ENCODE measurements at places on chromosomes 4 and X.

GRCh38 chr4:98341309-98341708, 80.1 kb downstream of the RAP1GDS1 start:
- no peak for DNase-seq

GRCh38 chr4:98113012-98113411, 30.3 kb downstream of the STPG2 start:
- DNase-seq = no peak

GRCh38 chr4:82458729-82459128, 28.3 kb downstream of the ENOPH1 start:
- DNase-seq = no peak

DNA sequence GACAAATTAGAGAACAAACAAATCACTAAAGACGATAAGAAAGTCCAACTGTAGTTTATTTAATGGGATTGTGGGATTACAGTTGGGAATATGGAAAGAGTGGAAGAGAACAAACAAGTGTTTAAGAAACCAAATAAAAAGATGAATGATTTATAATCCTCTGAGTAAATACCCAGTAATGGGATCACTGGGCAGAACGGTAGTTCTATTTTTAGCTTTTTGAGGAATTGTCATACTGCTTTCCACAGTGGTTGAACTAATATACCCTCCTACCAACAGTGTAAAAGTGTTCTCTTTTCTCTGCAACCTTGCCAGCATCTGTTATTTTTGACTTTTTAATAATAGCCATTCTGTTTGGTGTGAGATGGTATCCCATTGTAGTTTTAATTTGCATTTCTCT, 15.0 kb downstream of the C4orf51 start:
- DNase-seq = no peak

- no peak for DNase-seq
Observed at GRCh38 chr4:64559571-64559970, 150.3 kb upstream of the TECRL start.

- no peak for DNase-seq
Observed at GRCh38 chrX:120452131-120452530, 17.0 kb downstream of the LAMP2 start.

GRCh38 chrX:150848914-150849365, 49.5 kb downstream of the CD99L2 start:
- no peak for DNase-seq

DNA sequence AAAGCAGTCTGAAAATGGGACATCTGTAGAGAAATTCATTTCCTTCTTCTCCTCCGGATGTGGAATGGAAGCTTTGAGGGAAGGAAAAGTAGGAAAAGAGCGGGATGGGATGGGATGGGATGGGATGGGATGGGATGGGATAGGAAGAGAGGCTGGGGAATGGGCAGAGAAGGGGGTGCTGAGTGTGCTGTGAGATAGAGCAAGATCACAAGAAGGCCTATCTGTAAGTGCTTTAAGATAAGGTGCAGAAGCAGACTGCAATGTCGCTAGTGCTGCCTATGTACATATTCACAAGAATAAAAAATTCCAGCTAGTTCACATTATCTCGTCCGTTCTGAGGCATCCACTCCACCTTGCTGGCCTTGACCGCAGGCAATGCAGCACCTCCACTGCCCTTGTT, 86.2 kb downstream of the IRF2 start:
- DNase-seq = no peak

GRCh38 chr4:142913461-142914030, 67.4 kb upstream of the INPP4B start:
- DNase-seq = no peak

- DNase-seq = no peak
Observed at GRCh38 chrX:4451591-4451990, 738.1 kb upstream of the PRKX start.

GRCh38 chrX:69119122-69119521, 46.1 kb downstream of the PJA1 start:
- DNase-seq = no peak

GRCh38 chr4:26807330-26807729, 53.3 kb upstream of the STIM2 start:
- DNase-seq = no peak

DNA sequence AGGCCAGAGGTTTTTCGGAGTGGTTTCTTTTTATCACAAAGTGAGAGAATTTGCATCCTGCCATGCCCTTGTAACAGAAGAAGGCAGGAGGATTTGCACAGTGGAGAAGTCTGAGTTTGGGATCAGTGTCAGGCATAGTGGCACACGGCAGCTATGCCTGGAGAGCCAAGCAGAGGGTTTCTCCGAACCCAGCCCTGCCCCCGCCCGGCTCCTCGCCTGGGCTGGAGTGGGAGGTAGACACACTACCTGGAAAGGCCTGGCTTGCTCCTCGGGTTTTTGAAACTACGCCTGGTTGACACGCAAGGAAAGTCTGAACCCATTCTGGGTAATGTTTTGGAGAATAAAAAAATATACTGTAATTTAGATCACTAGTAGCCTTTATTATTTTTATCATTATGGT, 1653.6 kb upstream of the TENM3 start:
- no peak for DNase-seq

DNA sequence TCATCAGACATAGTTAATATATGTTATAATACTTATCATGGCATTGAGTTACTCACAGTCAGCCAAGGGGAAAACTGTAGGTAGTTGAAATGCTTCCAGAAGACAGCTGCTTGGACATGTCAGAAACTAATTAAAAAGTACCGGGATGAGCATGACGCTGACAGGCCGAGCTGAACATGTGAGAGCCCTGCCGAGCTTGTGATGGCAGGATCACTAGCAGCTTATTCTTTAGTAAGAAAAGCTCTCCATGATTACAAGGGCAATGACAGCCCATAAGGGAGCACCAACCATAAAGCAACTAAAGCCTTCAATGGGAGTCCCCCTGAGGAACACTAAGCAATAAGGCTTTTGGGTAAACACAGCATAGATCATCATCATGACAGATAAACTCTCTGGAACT, 435.6 kb downstream of the TLL1 start:
- no peak for DNase-seq

DNA sequence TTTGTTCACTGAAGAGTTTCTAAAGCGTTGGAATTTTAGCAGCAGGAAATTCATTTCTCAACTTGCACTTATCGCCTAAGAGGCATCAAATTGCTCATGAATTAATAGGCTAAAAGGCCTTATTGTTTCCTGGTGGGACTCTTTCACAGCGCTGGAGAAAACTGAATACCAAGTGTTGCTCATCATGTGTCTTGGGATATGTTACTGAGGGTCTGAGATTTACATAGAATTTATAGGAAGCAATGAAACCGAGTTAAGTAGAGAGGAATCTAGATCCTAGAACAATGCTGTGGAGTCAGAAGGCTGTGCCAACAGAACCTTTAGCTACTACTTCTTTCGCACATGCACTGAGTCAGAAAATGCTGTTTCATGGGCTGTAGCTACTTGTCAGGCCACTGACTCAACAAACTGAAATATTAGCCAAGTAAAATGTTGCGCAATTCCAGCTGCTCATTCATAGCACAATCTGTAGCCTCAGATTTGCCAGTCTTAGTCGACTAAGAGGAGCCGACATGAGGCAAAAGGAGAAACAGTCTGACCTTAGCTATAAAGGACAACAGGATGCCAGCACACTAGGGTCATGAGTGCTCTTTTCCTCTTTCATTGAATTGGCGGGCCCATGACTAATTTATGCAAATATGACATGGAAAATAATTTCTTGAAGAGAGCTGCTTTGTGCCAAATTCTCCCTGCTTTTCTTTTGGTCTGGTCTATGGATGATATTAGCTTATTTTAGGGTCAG, 35.9 kb upstream of the CXCL8 start:
- no peak for DNase-seq

GRCh38 chrX:68703369-68703768, 55.9 kb downstream of the STARD8 start:
- DNase-seq = no peak

- DNase-seq = no peak
Observed at GRCh38 chr4:141054446-141054845, 78.8 kb downstream of the RNF150 start.

DNA sequence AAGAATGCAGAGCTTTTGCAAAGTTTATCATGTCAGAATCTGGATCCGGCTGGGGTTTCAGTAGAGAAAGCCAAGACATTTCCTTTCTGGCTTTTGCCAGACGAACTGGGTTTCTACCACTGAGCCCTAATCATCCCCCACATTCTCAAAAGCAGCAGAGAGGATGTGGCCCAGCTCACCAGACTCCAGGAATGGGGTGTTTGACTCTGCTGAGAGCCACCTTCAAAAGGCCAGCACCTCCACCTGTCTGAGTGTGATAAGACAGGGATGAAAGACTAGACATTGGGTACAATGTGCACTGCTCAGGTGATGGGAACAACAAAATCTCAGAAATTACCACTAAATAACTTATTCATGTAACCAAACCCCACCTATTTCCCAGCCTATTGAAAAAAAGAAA, 25.7 kb upstream of the CCKAR start:
- no peak for DNase-seq

GRCh38 chr4:48986654-48987164, 634 bp downstream of the CWH43 start:
- DNase-seq = no peak

- no peak for DNase-seq
Observed at GRCh38 chr4:94486372-94486801, 34.6 kb downstream of the PDLIM5 start.

DNA sequence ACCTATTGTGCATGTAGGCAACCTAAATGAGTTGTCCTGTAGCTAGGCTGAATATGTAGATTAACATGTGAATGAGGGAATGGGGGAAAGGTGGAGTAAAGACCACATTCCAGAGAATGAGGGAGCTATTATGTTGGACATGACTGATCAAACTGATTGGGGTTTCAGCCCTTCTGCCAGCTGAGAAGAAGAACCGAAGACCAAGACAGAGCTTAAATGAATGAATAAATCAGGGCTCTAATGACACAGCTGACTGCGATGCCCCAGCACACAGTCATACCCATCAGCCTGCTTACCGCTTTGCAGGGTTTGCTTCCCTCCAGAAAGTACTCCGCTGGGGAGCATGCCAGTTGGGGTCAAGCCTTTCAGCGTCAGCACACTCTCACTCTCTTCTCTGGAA, 315.4 kb downstream of the PPP3CA start:
- DNase-seq = no peak

DNA sequence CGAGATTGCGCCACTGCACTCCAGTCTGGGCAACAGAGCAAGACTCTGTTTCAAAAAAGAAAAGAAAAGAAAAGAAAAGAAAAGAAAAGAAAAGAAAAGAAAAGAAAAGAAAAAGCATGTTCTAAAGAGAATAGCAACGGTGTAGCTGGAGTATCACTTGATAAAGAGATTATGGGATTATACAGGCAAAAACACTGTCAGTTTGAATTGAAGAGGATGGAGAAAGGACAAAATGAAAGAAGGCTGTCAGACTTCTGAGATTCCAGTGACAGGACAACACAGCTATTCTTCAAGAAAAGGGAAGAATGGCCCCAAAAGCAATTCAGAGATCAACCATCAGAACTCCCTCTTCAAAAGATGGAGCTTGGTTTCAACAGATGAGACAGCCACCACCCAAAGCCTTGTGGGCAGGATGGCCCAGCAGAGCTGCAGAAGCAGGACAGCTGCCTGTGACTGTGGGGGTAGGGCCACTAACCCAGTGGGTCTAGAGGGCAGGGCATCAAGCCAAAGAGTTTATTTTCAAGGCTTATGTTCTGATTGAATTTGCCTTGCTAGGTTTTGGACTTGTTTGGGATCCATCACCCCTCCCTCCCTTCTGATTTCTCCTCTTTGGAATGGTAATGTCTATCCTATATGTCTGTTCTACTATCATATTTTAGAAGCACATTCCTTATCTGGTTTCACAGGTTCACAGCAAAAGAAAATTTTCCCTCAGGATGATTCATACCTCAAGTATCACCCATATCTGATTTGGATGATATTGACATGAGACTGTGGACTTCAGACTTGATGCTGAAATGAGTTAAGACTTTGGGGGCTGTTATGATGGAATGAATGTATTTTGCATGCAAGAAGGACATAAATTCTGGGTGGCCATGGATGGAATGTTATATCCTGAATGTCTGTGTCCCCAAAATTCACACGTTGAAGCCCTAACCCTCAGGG, 17.5 kb downstream of the RFC1 start:
- no peak for DNase-seq

DNA sequence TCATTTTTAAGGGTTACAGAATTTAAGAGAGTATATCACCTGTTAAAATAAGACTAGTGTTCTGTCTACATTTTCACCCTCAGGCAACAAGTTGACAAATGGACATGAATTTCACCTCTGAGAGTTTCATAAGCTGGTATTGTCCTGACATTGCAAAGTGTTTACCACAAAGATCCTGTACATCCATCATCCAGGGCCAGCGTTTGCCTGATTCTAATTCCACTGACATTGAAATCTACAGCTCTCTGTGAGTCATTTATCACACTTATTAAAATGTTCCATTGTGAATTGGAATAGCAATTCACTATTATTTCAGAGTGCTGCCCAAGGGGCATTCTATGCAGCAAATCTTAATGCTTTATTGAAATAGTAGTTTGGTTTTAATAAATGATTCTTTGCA, 1499.4 kb upstream of the PCDH7 start:
- DNase-seq = no peak

GRCh38 chr4:25448379-25449109, 71.5 kb downstream of the ANAPC4 start:
- DNase-seq = no peak

DNA sequence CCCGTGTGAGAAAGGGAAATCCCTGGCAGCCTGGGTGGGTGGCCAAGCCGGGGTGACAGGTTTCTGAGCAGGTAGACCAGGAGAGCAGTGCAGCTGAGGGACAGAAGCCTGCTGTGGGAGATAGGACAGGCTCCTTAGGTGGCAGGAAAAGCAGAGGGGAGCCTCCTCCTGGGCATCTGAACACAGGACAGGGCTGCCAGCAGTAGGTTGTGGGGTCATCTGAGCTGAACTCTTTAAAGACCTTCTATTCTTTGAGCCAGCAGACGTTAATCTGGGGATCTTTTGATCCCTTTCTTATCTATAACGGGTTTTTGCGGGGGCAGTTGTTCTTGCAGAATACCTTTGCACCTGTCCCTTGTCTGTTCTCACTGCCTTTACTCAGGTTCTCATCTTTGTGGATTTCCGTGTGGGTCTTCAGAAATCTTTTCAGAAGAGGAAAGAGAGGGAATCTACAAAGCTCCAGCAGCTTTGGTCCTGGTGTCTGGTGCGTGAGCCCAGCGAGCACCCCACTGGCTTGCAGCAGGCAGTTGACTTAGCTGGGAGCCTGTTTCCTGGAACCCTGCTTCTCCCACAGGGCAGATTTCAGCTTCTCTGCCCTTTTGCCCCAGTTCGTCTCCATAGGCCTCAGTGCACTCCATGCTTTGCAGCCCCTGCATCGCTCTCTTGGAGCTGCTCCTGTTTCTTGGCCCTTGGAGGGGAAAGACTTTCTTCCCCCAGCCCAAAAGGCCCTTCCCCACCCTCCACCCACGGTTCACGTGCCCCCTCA, 35.8 kb upstream of the TADA2B start:
- no peak for DNase-seq

- DNase-seq = no peak
Observed at GRCh38 chr4:1164040-1164439, 8.3 kb downstream of the SPON2 start.
